ENCODE measurements at places on chromosomes 1 and 21.

DNA sequence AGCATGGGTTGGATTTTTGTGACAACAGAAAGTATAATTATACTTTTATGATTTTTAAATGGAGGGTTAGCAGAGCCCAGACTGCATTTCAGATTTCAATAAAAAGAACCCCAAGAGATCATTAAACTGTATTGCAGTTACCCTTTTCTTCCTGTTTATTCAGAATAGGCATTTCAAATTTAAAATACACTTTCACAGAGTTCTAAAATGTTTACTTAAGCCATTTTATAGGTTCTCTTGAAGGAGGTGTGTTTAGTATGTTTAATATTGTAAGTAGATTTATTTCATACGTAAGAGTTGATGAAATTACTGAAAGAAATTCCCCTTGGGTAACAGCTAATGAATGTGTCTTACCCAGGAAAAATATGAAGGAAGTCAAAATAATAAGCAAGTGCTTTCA lies 17.4 kb downstream of the UAP1 start:
- no peak for DNase-seq

DNA sequence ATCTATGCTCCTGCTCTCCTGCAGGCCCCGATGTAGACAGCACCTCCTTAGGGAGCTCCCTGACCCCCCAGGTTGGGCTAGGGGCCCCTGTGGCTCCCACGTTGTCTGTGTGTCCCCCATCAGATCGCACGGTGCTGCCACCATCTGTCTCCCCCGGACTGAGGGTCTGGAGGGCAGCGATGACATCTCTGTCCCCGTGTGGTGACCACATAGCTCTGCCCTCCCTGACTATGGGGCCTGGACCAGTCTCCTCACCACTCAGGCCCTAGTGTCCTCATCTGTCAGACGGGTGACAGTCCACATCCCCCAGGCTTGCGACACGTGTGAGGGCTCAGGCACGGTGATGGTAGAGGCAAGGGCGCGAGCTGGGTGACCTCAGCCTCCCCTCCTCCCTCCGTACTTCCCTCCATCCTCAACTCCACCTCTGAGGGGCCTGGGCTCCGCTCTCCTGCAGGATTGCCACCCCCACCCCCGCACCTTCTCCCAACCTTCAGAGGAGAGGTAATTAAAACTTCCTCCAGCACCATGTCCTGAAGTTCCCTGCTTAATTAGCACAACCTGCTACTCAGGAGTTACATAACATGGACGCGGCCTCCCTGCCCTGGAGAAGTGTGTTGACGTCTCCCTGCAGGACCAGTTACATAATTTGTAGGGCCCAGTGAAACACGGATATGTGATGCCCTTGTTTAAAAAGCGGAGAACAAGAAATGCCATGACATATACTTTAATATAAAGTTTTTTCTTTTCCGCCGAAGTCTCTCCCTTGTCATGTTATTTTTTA lies 288.2 kb downstream of the PTPRU start:
- no peak for DNase-seq

DNA sequence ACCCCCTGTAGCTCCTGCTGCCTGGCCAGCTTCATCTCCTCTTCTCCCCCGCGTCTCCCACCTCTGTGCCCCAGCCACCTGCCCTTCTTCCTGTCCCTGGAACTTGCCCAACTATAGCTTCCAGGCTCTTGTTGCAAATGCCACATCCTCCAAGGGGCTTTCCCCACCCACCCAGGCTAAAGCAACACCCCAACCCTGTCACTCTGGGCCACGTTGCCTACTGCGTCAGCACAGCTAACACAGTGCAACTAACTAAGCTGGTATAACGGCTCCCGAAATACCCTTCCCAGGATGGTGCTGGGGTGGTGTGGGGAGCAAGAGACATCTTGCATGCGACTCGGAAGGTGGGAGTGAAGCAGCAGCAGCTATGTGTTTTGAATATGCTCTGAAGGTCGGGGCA lies 19.7 kb downstream of the CAMK2N1 start:
- no peak for DNase-seq

- DNase-seq = no peak
Measured at GRCh38 chr1:11266268-11267074, 4.1 kb upstream of the MTOR start.

DNA sequence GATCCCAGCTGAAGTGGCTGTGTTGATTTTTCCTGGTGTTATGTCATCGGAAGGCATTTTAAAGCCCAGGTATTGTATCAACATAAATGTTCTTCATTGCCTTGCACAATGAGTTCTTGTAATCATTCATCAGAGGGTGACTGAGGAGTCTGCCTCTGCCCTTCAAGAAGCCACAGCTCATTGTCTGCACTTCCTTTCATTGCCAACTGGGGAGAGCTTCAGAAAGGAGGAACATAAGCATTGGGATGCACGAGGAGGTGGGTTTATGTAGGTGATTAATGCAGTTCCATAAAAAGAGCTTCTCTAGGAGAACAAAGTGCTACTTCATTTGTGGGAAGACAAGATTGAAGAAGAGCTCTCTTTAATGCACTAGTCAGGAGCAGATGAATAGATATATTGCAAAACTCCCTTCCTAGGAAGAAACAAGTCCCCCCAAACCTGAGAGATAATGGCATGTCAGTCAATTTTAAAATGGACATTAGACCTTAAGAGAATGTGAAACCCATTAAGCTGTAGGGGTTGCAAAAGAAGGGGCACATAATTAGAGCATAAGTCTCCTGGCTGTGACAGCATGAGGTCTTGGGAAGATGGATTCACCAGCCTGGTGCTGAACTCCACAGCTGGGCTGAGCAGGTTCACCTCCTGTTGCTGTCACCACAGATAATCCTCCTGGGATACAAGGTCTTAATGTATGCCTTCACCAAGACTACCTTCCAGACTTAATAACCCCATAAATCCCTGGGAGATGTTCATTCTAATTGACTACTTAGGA lies 124.6 kb downstream of the BACH1 start:
- no peak for DNase-seq

All from nucleus accumbens (tissue), 56 donors.